Activated T-helper 17 cell treated with anti-CD3 and anti-CD28 coated beads, Interleukin-2, amount 50 U/mL, for 72 hours (primary cell): ENCODE measurements at places on chromosomes 7 and 10. TPM values are rescaled to one million over a fixed set of nuclear protein-coding genes. Genes with fewer than 3 reads are reported as not detected.

Gene GALNT17
- not detected for total RNA-seq

Gene AZGP1
- total RNA-seq, result 0.43 TPM

Gene SFTPA1
- total RNA-seq, result 0.11 TPM

Gene PIP
- total RNA-seq, result not detected

Gene IFIT5
- total RNA-seq, result 5.6 TPM

Gene THNSL1
- total RNA-seq, result 5.1 TPM

Gene EPDR1
- 0.56 TPM for total RNA-seq

Gene CDNF
- total RNA-seq, result 1.5 TPM

Gene GRID1
- not detected for total RNA-seq

Gene GAD2
- total RNA-seq, result not detected

Gene GNAT3
- not detected for total RNA-seq

Gene DNAJC2
- total RNA-seq, result 44.0 TPM

Gene OGDHL
- total RNA-seq, result 1.6 TPM

DNA sequence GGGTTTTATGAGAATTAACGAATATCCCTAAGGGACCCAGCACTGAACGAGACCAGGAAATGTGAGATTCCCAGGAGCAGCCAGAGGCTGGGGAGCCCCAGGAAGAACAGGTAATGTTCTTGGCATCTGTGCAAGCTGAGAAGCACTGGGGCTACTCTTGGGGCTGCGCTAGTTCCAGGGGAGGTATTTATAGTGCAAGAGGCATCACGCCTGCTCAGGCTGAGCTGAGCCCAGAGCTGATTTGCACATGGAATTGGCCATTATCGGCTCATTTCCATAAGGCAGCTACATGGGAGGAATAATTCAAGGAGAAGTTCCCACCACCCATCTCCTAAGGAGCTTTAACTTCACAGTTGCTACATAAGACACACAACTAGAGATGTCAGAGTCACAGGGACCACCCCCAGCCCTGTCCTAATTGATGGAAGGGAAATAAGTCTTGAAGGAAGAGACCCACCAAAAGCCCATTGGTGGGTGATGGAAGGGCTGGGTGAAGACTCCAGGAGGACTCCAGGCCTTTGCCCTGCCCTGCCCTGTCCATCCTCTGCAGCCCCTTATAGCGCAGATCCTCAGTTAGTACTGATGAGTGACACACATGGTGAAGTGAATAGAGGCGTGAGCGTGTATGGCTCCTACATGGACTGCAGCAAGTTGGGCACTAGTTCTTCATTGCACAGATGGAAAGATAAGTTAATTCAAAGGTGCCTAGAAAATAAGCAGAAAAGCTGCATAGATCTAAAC, 178.9 kb downstream of the GRID1 start:
- no peak for ATAC-seq

- ATAC-seq, result no peak
These were observed 244.8 kb downstream of the ACTR3B start for GRCh38 chr7:153004341-153004740.

GRCh38 chr7:128036226-128036940, 5.1 kb upstream of the LRRC4 start:
- peak; percentile 25 for ATAC-seq

- no peak for ATAC-seq
These were observed 105.4 kb upstream of the ADO start for GRCh38 chr10:62699148-62699547.

DNA sequence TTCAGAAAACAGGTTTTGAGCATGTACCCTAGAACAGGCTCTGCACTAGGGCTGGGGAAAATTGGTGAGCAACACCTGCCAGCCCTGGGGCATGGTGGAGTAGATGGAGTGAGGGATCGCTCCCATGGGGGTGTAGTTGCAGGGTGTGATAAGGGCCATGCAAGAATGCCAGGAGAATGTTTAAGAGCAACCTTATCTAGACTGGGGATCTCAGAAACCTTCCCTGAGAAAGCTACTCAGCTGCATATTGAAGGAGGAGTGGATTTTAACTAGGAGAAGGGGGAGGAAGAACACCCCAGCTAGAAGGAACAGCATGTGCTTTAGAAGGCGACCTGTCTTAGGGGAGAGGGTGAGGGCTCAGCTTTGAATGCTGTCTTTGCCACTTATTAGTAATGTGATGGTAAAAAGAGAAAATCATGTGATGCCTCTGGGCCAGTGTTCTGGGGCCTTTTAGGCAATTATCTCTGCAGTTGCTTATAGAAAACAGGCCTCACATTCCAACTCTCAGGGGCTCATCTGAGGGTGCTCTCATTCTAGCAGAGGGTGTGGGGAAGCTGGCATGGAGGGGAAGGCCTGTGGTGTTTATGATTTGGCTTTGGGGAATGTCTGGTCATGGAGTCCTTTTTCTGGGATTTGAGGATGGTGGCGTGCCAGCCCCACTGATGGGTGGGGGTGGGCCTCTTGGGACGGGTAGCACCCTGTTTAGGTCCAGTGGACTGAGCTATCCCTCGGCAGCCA, 225.4 kb downstream of the BMPER start:
- no peak for ATAC-seq

- ATAC-seq, result no peak
These were observed 82.9 kb downstream of the CDK14 start for GRCh38 chr7:90678986-90679385.

GRCh38 chr7:945556-946255, 8.8 kb downstream of the ADAP1 start:
- ATAC-seq, result no peak

GRCh38 chr10:85786401-85786899, 580.1 kb downstream of the GRID1 start:
- no peak for ATAC-seq

DNA sequence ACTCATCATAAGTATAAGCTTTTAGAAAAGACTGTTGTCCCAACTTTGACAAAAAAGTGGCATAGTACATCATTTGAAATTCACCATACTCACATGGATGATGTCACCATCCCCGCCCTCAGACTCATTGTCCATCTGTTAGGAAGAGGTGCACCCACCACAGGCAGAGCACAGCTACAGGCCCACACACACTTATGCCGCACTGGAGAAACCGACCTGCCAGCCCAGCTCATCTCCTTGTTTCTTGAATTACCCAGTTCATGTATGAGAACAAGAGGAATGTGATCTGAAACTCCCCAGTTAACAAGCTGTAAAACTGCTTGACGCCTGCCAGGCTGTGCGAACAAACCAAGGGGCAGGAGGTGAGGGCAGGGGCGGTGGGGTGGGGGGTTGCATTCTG, 312.0 kb downstream of the DPP6 start:
- no peak for ATAC-seq

DNA sequence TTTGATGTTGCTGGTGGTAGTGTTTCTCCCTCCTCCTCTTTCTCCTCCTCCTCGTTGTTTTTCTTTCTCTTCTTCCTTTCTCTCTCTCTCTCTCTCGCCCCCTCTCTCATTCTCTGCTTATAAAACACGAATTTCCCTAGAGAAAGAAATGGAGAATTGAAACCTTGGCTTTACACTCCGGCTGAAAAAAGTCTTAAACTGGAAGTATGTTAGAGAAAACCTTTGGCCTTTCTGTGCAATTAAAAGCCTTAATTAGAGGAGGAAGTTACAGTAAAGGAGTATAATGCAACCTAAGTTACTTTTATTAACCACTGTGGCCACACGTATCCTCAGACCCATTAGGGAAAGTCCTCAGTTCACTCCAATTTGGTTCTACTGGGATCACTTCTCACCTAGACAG, 501.7 kb upstream of the SORCS1 start:
- ATAC-seq, result no peak

DNA sequence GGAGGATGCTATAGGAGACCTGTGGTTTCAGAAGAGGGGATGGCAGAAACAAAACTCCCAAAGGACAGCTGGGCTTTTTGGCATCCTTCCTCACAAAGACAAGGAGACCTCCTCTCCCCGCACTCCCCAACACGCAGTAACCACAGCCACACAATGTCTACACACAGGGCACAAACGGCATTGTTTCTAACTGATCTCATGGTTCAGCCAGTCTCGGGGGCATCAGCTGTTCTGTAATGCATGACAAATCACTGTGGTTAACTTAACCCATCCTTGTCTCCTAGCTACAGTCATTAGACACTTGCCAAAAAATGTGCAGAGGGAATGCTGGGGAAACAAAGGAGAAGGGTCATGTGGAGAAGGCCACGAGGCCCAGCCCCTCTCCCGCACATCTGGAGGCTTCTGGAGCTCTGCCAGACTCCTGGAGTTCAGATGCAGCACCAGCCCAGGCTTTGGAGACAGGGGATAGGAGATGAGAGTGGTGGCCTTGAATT, 7.6 kb upstream of the ADAMTS14 start:
- peak; percentile 38 for ATAC-seq

GRCh38 chr7:28542410-28542809, 130.1 kb downstream of the CREB5 start:
- no peak for ATAC-seq

DNA sequence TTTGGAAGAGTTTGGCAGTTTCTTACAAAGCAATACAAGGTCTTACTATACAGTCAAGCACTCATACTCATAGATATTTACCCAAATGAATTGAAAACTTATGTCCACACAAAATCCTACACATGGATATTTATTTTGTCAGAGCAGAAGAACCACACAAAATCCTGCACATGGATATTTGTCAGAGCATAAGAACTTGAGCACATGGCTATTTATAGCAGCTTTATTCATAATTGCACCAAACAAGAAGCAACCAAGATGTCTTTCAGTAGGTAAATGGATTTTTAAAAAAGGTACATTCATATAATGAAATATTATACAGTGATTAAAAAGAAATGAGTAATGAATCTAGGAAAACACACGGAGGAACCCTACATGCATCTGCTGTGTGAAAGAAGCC, 115.4 kb downstream of the BTAF1 start:
- no peak for ATAC-seq

DNA sequence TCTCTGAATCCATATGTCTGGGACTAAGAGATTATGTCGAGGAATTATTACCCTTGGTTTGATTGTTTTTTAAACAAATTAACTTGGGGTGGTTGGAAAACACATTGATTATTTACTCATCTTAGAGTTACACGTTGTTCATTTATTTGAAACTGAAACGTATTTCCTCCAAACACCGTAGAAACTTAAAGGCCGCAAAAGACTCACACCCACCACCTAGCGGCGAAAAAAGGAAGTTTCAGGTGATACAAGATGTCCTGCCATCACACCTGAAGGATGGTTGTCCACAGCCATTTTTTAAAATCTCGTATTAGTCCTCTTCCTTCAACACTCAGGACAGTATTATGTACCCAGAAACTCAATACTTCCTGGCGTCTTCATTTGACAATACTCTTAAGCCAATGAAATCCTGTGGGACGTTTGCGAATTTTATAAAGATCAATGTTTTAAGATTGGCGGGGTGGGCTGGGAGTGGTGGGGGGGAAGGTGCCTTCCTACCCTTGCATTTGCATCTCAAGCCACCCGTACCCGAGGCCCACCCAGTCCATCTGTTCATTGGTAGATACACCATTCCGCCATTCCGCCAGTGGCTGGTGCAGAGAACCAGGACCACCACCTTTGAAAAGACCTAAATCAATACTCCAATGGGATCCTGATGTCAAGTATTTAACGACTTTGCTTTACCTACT, 1.4 kb upstream of the LCOR start:
- no peak for ATAC-seq

DNA sequence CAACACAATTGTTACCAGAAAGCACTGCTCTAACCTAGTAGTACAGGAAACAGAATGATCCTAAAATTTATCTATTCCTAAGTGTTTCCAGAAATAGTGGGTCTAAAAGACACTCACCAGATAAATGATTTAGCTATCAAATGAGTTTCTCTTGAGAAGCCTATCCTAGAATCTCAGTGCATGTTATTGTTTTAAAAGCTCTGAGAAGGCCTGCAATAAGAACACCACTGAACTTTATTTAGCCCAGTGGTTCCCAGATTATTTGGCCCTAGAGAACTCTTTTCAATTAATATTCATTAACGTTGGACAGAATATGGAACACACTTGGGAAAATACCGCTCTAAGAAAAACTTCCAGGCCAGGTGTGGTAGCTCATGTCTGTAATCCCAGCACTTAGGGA, 220.1 kb upstream of the GHITM start:
- no peak for ATAC-seq

DNA sequence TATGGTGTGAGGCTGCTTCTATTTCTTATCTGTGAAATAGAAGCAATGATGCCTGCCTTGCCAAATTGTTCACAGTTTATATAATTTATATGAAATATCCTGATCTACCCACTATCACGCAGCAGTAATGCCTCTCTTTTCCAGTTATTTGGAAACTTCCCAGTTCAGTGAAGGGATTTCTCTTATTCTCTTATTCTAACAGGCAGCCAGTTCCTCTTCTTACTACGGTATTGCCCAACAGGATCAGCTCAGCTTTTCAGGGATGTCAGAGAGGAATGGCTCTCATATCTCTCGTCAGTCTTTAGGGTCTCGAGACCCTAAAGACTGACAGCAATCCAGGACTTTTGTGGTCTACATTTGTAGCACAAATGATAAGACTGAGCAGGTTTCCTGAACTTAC, 215.6 kb downstream of the CREB5 start:
- ATAC-seq, result no peak

DNA sequence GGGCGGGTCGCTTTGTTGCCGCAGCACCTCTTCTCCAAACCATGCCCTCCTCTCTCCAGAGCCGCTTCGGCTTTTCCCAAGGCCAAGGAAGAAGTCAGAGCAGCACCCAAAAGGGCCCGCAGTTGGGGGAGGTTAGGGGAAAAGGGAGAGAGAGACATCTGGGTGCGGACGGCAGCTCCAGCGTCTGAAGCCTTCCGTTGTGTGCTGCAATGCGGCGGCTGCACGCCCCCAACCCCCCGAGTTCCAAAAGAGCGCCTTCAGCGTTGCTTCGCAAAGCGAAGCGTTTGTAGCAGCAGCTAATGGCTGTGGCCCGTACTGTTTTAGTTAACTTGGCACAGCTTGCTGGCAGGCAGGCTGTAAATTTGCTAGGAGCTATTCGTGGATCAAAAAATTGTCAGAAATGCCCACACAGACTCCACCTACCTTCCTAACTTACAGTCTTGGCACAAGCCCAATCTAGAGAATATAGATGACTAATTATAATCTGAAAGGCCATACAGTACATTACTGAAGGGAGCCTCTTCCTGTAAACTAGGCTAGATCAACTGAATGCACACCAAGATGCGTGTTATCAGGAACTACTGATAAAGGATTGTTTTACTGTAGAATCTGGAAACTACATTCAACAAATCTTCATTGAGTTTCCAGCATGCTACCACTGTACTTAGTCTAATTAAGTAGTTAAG, 1.1 kb upstream of the KBTBD2 start:
- peak; percentile 60 for ATAC-seq

DNA sequence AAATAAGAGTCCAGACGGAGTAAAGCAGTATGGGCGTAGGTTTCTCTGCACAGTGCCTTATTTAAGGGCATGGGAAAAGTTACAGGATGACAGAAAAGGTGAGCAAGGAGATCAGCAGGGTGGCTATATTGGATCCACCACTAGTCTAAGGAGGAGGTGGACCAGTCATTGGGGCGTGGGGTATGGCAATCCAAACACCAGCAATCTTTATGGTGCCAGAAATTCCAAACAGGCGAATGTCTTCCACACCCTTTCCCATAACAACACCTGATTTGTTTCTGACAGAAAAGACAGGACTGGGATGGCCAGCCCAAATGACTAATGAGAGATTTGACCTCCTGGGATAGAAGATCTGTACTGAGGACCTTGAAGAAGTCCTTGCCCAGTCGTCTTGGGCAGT, 181.8 kb upstream of the MBL2 start:
- ATAC-seq, result no peak
